ENCODE measurements at places on chromosomes 2 and 18. TPM values are rescaled to one million over a fixed set of nuclear protein-coding genes. Genes with fewer than 3 reads are reported as not detected.

DNA sequence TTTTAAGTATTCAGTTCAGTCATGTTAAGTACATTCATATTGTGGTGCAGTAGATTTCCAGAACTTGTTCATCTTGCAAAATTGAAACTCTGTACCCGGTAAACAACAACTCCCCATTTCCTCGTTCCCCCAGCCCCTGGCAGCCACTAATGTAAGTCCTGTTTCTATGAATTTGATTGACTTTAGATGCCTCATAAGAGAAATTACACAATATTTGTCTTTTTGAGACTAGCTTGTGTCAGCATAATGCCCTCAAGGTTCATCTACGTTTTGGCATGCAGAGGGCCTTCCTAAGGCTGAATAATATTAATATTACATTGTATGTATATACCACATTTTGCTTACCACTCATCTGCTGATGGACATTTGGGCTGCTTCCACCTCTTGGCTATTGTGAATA, 30.9 kb downstream of the METTL21A start:
- DNase-seq = no peak

DNA sequence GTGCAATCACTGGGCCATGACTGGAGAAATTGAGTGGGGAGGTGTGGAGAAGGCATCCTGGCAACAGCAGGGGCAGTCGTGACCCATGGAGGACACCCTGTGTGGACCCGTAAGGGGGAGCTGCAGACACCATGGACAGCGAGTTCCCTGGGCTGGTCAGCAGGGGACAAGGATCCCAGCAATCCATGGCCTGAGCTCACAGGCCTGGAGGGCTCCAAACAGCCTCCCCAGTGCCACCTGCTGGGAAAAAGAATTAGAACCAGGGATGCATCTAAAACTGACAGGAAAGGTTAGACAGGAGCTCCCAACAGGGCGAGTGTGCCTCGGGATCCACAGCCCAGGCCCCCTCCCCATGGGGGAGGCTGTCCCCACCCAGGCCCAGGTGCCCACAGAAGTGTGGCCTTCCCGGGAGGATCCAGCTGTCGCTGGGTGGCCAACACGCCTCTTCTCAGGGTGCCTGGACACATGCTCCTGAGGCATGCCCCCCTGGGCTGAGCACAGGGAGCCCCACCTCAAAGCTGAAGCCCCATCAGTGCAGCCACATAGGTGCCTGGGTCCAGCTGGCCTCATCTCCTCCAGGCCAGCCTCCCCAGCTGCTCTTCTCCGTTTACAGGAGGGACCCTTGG, 20.5 kb upstream of the KIF1A start:
- peak; percentile 25 for DNase-seq

IMP4 gene
- 57.7 TPM for total RNA-seq

GRCh38 chr2:69931832-69932595, 17.1 kb downstream of the MXD1 start:
- DNase-seq = no peak

- DNase-seq = no peak
Observed at GRCh38 chr2:119638246-119638645, 40.8 kb upstream of the TMEM177 start.

GRCh38 chr18:44733754-44734465, 53.2 kb downstream of the SETBP1 start:
- no peak for DNase-seq
